Stimulated activated CD8-positive, alpha-beta memory T cell treated with anti-CD3 and anti-CD28 coated beads, Interleukin-15, amount 100 ng/mL, for 24 hours (primary cell): ENCODE measurements at places on chromosomes 7 and 10.

GRCh38 chr7:43880596-43880995, 11.3 kb upstream of the MRPS24 start:
- no peak for DNase-seq

DNA sequence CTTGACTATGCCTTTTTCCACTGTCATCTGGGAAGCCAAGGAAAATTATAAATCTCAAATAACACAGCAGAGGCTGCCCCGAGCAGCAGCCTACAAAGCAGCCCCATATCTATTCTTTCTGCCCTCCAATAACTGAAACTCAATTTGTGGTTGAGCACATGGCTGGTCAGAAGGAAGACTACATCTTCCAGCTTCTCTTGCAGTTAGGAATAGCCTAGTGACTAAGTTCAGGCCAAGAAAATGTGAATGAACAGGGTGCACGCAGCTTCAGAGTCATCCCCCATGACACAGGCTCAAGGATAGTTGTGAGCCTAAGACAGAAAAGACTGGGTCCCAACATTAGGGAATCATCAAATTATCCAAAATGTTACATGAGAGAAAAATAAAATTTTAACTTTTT, 42.3 kb downstream of the CHCHD3 start:
- DNase-seq = no peak

DNA sequence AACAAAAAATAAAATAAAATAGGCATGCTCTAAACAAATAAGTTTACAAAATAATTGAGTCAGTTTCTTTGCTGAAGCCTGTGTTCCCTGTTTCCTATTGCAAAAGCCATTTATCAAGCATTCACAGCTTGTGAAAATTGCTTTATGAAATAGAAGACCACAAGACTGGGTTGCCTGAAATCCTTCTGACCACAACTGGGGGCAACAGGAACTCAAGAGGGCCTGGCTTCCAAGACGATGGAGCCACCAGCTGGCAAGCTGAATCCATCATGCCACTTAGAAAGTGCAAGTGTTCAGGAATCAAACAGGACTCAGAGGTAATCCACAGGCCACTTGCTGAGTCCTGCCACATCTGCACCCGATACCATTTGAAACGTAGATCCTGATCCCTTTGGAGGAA, 752 bp upstream of the ABCA13 start:
- no peak for DNase-seq

DNA sequence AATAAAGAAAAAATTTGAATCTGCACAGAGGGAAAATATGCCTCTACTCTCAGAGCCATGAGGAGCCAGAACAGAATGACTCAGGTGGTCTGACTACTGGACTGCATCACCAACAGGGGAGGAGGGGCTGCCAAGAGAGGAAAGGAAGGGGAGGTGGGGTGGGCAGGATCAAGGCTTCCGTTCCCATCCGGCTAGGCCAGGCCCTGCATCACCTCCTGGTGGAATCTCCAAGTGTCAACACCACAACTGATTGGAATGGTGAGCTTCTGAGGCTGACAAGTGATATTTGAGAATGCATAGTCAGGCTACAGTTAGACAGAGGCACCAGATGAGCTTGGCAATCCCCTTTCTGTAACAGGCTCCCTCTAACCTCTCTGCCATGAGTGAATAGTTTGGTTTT, 10.4 kb upstream of the GPR26 start:
- no peak for DNase-seq

DNA sequence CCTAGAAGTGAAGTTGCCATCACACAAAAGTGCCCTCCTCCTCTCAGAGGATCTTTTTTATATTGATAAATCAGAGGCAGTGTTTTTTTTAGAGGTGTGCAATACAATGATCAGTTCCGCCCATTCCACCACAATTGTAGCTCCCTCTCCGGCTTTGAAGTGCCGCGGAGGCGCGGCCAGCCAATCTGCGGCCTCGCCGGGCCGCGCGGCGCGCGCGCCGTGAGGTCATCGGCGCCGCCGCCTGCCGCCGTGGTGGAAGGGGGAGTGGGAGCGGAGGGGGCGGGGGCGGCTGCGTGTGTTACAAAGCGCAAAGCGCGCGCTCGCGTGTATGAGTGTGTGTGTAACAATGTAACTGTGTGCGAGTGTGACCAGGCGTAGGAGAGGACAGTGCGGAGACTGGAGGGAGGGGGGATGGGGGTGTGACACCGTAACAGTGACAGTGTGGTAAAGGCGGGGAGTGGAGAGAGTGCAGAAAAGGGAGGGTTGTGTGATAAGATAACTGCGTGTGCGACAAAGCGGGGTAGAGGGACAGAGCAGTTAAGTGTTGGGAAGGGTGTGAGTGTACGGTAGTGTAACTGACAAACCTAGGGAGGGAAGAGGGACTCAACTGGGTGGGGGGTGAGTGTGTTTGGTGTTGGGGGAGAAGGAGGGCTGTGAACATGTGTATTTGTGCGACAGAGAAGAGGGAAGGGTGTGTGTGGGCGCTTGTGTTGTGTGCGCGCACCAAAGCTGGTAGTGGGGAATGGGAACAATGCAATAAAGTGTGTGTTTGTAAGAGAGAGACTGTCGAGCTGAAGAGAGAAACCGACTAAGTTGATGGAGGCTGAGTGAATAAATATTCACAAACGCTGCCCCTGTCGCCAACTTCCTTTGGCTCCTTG, at the start of gene SP8:
TSS of gene SP8 (minus strand) at position 108 of the 881 bp plus-strand sequence. CDS start at position 20, 88 bp downstream.
- DNase-seq = no peak

- no peak for DNase-seq
Measured at GRCh38 chr7:45937301-45937700, 16.2 kb upstream of the IGFBP3 start.

- DNase-seq = no peak
Measured at GRCh38 chr7:150317748-150318444, 5.3 kb upstream of the LRRC61 start.

GRCh38 chr10:98694883-98695282, 248.1 kb upstream of the HPS1 start:
- DNase-seq = no peak

DNA sequence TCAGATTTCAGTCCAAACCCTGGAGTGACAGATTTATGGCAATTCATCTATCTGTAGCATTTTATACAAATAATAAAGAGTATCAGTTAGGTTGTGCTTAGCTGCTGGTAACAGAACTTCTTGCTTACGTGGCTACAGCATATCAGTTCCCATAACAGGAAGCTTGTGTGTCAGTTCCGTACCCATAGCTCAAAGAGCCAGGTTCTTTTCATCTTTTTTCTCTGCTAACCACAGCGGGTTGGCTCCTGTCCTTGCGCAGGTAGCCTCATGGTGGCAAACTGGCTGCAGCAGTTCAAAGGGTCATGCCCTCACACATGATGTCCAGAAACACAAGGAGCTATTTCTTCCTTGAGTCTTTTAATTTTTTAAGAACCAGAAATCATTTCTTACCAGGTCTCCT, 1041.8 kb downstream of the GATA3 start:
- no peak for DNase-seq

- no peak for DNase-seq
Measured at GRCh38 chr10:48801001-48801421, 116.3 kb downstream of the WDFY4 start.

- DNase-seq = no peak
Measured at GRCh38 chr7:47211519-47211973, 370.4 kb downstream of the TNS3 start.

DNA sequence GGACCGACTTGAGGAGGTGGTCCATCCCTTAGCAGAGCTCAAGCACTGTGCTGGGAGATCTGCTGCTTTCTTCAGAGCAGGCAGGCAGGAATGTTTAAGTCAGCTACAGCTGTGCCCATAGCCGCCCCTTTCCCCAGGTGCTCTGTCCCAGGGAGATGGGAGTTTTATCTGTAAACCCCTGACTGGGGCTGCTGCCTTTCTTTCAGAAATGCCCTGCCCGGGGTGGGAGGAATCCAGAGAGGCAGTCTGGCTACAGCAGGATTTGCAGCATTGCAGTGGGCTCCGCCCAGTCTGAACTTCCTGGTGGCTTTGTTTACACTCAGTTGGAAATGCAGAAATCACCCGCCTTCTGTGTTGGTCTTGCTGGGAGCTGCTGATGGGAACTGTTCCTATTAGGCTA, 51.2 kb upstream of the SEMA3A start:
- DNase-seq = no peak

- DNase-seq = no peak
Measured at GRCh38 chr7:110797656-110798055, 293.3 kb upstream of the LRRN3 start.

DNA sequence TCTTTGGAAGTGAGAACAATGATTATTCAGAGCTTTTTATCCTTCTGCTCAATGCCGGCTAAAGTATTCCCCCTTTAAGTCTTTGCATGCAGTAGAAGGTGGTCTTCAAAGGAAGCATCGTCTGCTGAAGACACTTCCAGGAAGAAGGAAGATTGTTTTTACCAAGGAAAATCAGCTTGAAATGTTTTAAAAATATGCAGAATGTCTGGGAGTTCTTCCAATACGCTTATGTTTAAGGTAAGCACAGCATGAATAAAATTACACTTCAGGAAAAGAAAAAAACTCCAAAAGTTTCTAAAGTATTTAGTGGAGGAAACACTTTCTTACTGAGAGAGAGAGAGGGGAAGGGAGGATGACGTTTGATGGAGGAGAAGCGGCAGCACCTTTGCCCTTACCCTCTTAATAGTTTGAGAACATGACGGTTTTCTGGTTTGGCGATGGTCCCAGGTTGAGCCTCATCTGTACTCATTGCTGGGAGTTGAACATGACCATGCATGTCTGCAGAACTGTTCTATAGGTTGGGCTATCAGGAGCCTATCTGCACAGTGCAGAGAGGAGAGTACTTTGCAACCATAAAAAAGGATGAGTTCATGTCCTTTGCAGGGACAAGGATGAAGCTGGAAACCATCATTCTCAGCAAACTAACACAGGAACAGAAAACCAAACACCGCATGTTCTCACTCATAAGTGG, 338.1 kb downstream of the ACTR3B start:
- no peak for DNase-seq

- no peak for DNase-seq
Measured at GRCh38 chr10:89134963-89135362, 72.2 kb downstream of the CH25H start.

- DNase-seq = no peak
Measured at GRCh38 chr10:131875501-131875900, 25.3 kb upstream of the PPP2R2D start.

DNA sequence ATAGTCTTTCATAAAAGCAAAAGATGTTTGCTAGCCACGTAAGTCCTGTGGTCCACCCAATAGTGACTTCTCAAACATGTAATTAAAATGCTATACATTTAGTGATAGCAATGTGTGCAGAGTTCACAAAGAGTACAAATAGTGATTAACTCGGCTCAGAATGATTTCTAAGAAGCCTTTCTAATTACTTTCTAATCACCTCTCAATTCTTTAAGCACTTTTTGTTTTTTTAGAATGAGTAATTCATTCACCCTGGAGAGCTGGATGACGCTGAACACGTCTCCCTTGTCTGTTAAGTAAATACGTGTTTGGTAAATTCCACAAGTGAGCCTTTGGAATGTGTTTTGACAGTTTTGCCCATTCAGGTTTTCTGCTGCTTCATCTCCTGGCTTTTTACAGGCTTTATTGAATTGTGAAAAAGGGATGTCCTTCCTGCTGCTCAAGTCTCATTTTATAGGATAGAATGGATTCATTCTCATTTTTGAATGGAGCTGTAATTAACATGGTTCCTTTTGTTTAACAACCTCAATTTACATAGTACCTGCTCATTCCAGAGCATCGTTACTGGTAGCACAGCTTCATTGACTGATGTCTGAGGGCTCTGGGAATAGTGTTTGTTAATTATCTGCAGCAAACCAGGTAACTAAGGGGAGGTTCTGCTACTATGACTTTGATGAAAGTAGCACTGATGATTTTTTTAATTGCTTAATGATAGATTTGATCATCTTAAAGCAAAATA, 212.1 kb downstream of the VTI1A start:
- no peak for DNase-seq

GRCh38 chr7:118870187-118870586, 645.7 kb downstream of the ANKRD7 start:
- no peak for DNase-seq

GRCh38 chr7:42198296-42198695, 38.7 kb downstream of the GLI3 start:
- DNase-seq = no peak

GRCh38 chr7:101687791-101688182, 58.7 kb upstream of the MYL10 start:
- no peak for DNase-seq

DNA sequence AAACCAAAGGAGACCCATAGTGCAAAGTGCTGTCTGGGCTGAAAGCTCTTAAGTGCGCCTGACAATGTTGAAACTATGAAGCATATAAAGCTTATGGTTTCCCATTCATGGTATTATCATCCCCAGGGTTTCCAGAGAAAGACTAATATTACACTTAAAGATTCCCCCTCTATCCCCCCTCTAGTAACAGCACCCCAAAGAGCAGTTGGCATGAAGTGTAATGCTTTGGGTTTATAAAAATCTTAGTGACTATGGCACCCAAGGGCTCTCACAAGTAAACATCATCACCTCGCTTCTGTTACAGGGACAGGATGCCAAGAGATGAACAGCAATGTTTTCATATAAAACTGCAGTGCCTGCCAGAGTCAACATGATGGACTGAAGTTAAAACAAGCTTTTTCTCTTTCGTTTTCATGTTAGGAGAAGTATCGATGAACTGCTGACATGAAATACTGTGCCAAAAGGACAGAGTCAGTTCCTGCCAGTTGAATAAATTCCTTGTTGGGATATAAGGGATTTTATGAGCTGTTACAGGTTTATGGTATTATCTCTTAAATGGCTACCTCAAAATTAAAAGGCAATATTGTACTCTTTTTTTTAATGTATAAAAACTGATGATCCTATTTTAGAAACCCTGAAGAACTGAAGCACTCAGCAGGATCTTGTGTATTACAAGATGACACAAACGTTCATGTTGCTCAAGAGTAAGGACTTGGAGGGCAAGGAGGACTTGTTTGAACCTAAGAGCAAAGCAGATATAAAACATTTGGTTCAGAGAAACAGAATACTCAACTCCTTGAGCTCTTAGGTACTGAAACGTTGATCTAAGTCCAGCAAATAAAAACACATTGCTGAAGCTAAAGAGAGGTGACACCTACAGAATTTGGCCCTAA, 203.7 kb upstream of the IMMP2L start:
- DNase-seq = no peak

DNA sequence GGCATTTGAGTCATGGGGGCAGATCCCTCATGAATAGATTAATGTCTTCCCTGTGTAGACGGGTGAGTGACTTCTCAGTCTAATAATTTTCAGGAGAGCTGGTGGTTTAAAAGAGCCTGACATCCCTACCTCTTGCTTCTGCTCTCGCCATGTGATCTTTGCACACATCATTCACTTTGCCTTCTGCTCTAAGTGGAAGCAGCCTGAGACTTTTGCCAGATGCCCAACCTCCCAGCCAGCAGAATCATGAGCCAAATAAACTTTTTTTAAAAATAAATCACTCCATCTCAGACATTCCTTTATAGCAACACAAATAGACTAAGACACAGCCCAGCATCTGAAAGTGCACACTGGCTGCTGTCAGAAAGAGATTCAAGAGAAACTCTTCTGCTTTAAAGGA, 155.2 kb downstream of the ZNF365 start:
- no peak for DNase-seq

- DNase-seq = no peak
Measured at GRCh38 chr7:4556868-4557793, 125.0 kb upstream of the FOXK1 start.
